ENCODE measurements at places on chromosomes 3 and 15.

DNA sequence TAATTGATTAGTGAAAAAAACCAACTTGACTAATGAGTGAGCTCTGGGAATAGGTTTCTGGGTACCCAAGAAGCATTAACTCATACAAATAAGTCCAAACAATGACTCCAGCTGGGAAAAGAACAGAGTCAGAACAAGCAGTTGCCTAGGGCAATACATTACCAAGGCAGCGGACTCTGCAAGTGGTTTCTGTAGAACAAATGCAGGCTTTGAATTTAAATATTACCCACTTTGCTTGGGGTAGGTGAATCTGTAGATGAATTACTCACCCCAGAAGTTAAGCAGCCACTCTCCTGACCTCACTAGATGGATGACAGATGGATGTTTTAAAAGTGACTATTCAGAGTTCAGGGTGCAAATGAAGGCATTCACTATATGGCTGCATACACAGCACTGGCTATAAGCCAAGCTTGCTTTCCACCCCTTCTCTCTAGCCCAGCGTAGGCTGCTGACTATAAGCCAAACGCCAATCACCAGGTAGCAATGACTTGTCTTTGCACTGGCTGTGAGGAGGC, 73.1 kb upstream of the BHLHE40 start:
- DNase-seq: no peak

GRCh38 chr3:52959773-52960172, 62.4 kb upstream of the STIMATE start:
- no peak for DNase-seq

- DNase-seq: no peak
Observed at GRCh38 chr3:153313302-153313965, 151.4 kb downstream of the RAP2B start.

DNA sequence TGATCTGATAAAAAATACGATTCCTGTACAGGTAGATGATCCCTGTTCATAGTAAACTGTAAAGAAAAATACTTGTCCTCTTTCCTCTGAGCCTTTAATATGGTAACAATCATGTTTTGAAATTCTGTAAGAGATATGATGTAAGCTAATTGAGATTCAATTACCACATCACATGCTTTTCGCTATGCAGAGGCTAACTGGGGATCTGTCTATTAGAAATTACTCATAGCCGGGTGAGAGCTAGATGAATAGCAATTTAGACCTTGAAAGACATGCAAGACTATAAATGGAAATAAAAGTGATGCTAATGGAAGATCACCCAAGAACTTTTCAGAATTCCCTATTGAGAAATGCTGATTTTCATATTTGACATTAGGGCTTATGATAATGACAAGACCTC, 579.9 kb upstream of the ZNF717 start:
- no peak for DNase-seq

DNA sequence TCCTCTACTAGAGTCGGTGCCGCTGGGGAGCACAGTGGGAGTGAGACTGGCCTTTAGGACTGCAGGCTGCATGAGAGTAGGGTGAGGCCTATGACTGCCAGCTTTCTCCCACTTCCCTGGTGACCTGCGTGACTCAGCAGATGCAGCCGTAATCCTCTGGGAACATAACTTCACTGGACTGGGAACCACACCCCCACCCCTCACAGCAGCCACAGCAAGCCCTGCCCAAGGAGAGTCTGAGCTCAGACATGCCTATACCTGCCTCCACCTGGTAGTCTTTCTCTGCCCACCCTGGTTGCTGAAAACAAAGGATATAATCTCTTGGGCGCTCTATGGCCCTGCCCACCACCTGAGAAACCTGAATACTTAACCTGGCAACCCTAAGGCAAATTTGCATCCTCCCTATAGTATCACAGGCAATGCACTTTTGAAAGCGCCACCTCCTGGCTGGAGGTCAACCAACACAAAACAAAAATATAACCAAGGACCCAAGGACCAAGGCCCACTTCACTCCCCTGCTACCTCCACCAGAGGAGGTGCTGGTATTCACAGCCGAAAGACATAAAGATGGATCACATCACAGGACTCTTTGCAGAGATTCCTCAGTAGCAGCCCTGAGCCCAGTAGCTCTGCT, 308.9 kb downstream of the CTNNB1 start:
- DNase-seq: no peak

DNA sequence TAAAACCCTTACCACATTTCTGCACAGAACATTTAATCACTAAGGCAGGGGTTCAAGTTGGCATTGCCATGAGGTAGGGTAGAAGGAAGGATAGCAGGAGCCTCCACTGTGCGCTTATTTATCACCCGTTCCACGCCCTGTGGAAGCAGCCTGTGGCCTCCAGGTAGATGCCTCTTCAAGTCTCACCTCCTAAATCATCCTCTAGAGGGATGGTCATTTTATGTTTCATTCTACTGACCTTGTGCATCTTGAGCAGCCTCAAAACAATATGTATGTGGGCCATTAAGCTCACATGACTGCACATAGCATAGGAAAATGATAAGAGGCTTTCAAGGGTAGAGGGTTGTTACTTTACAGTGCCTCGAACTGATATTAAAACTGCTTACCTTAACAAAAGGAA, 546.2 kb downstream of the GRM7 start:
- no peak for DNase-seq

GRCh38 chr15:96273317-96274086, 57.0 kb upstream of the NR2F2 start:
- no peak for DNase-seq

DNA sequence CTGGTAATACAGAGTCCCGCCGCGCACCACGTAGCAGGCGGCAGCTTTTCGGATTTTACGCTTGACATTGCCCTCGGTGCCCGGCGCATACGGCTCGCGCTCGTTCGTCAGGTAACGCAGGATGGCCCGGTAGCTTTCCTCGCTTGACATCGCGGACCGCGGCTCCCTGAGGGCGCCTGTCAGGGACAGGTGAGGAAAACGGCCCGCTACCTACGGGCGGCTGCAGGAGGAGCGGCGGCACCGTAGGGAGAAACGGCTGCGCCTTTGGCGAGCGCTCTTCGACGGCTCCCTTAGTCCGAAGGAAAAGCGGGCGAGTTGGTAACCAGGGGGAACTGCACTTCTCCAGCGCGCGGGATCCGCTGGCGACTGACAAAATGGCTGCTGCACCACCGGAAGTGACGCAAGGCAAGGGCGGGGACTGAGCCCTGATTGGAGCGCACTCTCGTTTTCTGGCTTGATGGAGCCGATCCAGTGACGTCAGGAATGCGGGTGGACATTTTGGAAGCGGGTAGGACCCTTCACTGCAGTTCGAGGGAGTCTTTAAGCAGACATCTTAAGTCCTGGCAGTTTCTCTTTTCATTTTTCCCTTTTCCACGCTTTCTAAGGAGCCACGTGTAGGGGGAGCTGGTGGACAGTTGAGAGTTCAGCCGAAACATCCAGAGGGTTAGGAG, at the start of gene ZBTB11:
ZBTB11 (minus strand) TSS at position 368 of the 671 bp plus-strand sequence; CDS start at position 150, 218 bp downstream.
- no peak for DNase-seq

DNA sequence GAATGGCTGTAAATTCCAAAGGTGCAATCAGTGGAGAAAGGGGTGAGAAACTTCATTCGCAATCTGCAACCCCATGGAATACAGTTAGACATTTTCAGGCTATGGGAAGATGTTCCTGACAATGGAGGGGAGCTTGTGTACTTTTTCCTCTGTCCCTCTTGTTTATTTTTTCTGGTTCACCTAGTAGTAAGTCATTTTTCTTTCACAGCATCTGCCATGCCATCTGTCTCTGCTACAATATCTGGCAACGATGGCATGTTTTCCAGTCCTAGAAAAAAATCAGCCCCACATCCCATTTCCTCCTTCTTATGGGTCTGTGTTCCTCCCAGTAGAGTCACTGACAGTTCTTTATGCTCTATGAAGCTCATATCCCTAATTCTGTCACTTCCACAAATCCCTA, 76.0 kb downstream of the SSR3 start:
- no peak for DNase-seq

- DNase-seq: no peak
Observed at GRCh38 chr3:64575211-64575844, 112.5 kb downstream of the ADAMTS9 start.

DNA sequence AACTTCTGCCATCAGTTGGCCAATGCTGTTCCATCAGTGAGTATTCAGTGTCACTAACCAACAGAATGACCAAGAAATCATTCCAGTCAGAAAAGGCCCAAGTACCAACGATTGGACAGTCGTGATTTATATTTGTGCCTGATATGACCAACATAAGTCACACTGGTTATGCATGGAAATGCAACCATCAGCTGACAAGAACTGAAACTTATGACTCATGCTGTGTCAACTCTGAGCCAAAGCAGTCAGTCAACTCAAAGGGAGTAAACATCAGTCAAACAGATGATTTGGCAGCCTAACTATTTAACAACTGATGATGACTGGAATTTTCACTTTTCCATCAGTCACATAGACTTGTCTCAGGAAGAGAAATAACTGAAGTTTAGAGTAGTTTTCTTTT, 142.4 kb downstream of the ANXA2 start:
- no peak for DNase-seq

DNA sequence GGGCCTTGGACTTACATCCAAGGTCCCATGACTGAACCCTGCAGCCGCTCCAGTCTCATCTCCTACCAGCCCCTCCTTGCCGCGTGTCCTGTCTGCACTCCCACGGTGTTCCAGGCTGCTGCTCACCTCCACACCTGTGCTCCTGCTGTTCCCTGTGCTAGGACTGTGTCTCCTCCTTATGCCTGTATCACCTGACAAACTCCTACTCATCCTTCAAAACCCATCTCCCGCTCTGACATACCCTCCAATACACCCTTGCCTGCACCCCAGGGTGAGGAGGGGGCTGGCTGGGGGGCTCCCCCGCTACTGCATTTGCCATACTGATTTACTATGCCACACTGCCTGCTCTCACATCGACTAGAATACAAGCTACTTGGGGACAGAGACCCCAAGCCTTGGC, 53.6 kb downstream of the CYP11A1 start:
- no peak for DNase-seq

Measured in NCI-H1092 (cell line).